ENCODE measurements at places on chromosomes 1 and 21. TPM values are rescaled to one million over a fixed set of nuclear protein-coding genes. Genes with fewer than 3 reads are reported as not detected.

Gene SLC35F3
- total RNA-seq: 0.69 TPM

Gene TESK2
- 8.3 TPM for total RNA-seq

Gene EFNA1
- total RNA-seq: 12.1 TPM

Gene CNIH3
- total RNA-seq: 8.5 TPM

Gene TRAF3IP3
- total RNA-seq: 2.4 TPM

Gene BSND
- total RNA-seq: not detected

Gene RAB42
- 4.2 TPM for total RNA-seq

Gene IVL
- total RNA-seq: not detected

Gene CYYR1
- 8.3 TPM for total RNA-seq

Gene USP25
- total RNA-seq: 40.8 TPM

Gene ABL2
- 22.7 TPM for total RNA-seq

Gene C1QC
- total RNA-seq: 34.4 TPM

Gene AZIN2
- total RNA-seq: 8.2 TPM

Gene TSTD1
- total RNA-seq: 32.6 TPM

Gene ACADM
- total RNA-seq: 38.9 TPM

Gene CBS
- 35.6 TPM for total RNA-seq

Gene C1orf210
- 0.51 TPM for total RNA-seq

Gene CELA2B
- 0.36 TPM for total RNA-seq

Gene DYRK3
- 5.5 TPM for total RNA-seq

Gene TMPRSS2
- total RNA-seq: 0.77 TPM

Gene USP24
- total RNA-seq: 43.7 TPM

Gene LCE1B
- not detected for total RNA-seq

Gene APOBEC4
- 2.0 TPM for total RNA-seq

Gene TNFRSF8
- 10.9 TPM for total RNA-seq

Gene ARTN
- 0.72 TPM for total RNA-seq

Gene KCNJ6
- total RNA-seq: not detected

Gene GPR25
- not detected for total RNA-seq

Gene NSL1
- 29.1 TPM for total RNA-seq

Gene ZNF648
- total RNA-seq: 2.4 TPM

Gene ASCL5
- total RNA-seq: not detected

Gene DYNLT4
- 0.35 TPM for total RNA-seq

Gene FCRL2
- not detected for total RNA-seq

Gene SHISAL2A
- not detected for total RNA-seq

Gene PATJ
- 22.6 TPM for total RNA-seq

Gene ADORA1
- 0.56 TPM for total RNA-seq

Gene WNT4
- total RNA-seq: 33.4 TPM

Gene CFAP74
- 8.0 TPM for total RNA-seq

Gene COL8A2
- 4.4 TPM for total RNA-seq

Gene KIAA0319L
- total RNA-seq: 66.7 TPM

Gene RXFP4
- total RNA-seq: not detected

Gene SPRR2B
- 1.1 TPM for total RNA-seq

Gene HRNR
- not detected for total RNA-seq

Gene TNFSF4
- 1.8 TPM for total RNA-seq

Gene LMX1A
- not detected for total RNA-seq

Gene RNPEP
- total RNA-seq: 49.3 TPM

Gene OR2L8
- total RNA-seq: 0.34 TPM

Gene SLC44A5
- total RNA-seq: 0.67 TPM

Gene CYP4Z1
- not detected for total RNA-seq

Gene FCER1G
- total RNA-seq: 29.4 TPM

Gene CFHR4
- not detected for total RNA-seq

Gene LCE1A
- total RNA-seq: not detected

Gene LMOD1
- 67.2 TPM for total RNA-seq

Gene SLC44A3
- total RNA-seq: 3.3 TPM

Gene GPR137B
- total RNA-seq: 13.7 TPM
